ENCODE measurements at places on chromosomes 6 and 20.

DNA sequence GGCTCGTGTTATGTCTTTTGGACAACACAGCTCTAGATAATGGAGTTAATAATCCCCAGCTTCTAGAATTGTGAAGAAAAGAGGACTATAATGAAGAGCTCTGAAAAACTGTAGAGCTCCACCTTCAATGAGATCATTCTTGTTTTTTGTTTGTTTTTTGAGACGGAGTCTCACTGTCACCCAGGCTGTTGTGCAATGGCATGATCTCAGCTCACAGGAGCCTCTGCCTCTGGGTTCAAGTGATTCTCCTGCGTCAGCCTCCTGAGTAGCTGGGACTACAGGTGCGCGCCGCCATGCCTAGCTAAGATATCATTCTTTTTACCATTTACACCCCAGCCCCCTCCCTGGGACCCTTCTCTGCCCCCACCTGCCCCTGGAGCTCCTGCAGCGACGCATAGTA lies 36.6 kb downstream of the ERGIC3 start:
- peaks cover 2% of the 10 kb centered on the region for H3K36me3 ChIP-seq
- peaks cover 18% of the 10 kb centered on the region for H3K27me3 ChIP-seq
- H3K4me3 ChIP-seq: no peak overlapping the region
- DNase-seq: no peak
- H3K4me1 ChIP-seq: no peaks in the 10 kb centered on the region

- H3K27ac ChIP-seq: no peak overlapping the region
- DNase-seq: no peak
- H3K4me1 ChIP-seq: no peaks in the 10 kb centered on the region
- H3K36me3 ChIP-seq: peaks cover 4% of the 10 kb centered on the region
Observed at GRCh38 chr20:16446991-16447390, 126.3 kb downstream of the KIF16B start.

- no peak overlapping the region for H3K4me3 ChIP-seq
- peaks cover 4% of the 10 kb centered on the region for H3K36me3 ChIP-seq
- H3K4me1 ChIP-seq: peaks cover 16% of the 10 kb centered on the region
- DNase-seq: no peak
Observed at GRCh38 chr20:41483553-41483930, 116.9 kb upstream of the EMILIN3 start.

DNA sequence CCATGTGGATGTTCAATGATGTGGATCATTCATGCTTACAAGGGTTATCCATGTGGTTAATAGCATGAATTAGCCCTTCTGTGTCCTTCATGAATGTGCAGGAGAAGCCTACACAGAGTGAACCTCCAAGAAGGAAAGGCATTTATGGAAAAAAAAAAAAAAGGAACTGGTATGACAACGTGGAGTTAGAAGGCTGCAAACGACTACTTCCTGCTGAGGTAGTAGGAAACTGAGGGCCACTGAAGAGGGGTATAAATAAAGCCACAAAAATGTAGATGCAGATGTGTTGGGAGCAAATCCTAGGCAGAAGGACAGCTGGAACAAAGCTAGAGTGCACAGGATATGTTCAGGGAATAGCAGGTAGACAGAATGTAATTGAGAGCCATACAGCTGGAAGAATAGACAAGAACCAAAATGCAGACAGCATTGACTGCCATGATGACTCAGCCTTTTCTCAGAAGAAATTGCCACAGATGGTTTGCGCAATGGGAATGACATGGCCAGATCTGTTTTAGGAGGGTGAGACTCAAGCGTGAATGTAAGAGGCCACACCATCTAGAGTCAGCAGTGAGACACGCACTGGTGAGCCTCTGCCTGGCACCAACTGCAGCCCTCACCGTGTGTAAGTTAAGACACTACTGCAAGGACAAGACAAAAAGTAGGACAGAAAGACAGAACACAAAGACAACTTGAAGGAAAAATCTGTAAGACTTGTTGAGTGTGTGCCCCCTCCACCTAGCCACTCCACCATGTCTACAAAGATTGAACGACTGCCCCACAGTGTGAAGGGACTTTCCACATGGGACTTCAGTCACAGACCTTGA lies 79.8 kb downstream of the KIF13A start:
- H3K27ac ChIP-seq: no peak overlapping the region
- no peaks in the 10 kb centered on the region for H3K4me1 ChIP-seq
- no peaks in the 10 kb centered on the region for H3K36me3 ChIP-seq
- no peaks in the 10 kb centered on the region for H3K27me3 ChIP-seq
- DNase-seq: no peak

DNA sequence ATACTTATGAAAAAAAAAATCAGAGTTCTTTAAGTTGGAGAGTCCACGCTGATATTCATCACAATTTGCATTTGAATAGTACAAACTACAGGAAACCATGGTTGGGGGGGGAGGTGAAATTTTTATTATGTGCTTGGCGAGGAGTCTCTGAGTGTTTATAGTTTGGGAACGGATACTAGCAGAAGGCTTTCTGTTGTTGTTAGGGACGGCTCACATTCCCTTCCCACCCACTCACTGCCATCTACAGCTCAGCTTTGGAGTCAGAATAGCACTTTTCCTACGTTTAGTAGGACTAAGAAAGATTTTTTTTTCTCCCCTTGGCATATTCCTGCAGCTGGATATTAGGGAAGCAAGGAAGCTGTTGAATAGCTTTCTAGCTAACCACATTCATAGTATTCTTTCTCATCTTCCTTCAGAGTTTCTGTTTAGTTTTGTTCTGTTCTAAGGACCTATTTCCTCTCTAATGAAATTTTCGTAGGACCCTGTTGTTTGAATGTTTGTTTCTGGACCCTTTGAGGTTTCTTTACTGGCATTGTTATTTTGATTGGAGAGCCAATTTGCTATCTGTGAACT lies 235.1 kb upstream of the ZNF217 start:
- H3K27me3 ChIP-seq: no peaks in the 10 kb centered on the region
- H3K36me3 ChIP-seq: no peaks in the 10 kb centered on the region
- H3K4me1 ChIP-seq: peaks cover 8% of the 10 kb centered on the region

DNA sequence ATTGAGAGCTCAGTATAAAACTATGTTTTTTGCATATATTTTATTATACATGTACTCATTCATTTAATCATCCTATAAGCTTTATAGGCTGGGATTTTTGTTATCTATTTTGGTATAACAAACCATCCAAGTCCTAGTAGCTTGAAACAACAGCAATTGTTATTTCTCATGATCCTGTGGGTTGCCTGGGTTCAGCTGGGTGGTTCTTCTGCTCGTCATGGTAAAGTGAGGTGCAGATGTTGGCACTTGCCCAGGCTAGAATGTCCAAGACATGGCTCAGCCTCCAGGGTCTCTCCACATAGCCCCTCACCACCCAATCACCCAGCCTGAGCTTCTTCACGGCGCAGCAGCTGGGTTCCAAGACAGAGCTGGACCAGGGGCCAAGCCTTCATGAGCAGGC lies 20.8 kb upstream of the TM9SF4 start:
- H3K4me1 ChIP-seq: peaks cover 5% of the 10 kb centered on the region
- peaks cover 21% of the 10 kb centered on the region for H3K27me3 ChIP-seq
- DNase-seq: no peak
- no peak overlapping the region for H3K4me3 ChIP-seq
- H3K36me3 ChIP-seq: no peaks in the 10 kb centered on the region

DNA sequence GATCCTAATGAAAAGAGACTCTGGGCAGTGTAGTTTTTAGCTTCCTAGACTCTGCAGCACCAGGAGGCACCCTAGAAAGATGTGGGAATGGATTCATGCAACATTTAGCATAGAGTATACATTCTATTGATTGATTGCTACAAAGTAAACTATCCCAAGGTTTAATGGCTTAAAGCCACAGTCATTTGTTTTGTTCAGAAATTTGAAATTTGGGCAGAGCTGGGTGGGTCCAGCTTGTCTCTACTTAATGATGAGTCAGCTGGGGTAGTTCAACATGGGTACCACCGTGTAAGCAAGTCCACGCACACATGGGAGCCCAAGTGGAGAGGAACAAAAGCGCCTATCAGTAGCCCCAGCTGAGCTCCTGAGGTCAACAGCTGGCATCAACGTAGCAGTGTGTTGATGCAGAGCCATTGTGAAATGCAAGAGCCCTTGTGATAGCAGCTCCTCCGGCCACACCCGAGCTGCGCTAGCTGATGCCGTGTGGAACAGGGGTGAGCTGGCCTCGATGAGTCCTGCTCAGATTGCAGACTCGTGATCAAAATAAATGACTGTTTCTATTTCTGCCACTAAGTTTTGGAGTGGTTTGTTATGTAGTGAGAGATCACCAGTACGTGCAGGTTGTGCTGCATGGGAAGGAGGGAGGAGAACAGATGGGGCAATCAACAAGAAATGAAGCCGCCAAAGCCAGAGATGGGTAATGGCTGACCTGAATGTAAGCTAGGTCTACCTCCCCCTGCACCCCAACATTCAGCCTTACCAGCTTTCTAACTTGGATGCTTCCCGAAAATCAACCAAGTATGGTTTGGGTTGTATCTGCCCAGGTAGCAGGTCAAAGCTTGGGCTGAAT lies 45.7 kb upstream of the TRAF3IP2 start:
- no peak overlapping the region for H3K4me3 ChIP-seq
- H3K27ac ChIP-seq: no peak overlapping the region
- no peak for DNase-seq
- H3K27me3 ChIP-seq: no peaks in the 10 kb centered on the region
- no peaks in the 10 kb centered on the region for H3K4me1 ChIP-seq

Measured in T-cell (primary cell).